ENCODE measurements at places on chromosomes 2 and 18.

DNA sequence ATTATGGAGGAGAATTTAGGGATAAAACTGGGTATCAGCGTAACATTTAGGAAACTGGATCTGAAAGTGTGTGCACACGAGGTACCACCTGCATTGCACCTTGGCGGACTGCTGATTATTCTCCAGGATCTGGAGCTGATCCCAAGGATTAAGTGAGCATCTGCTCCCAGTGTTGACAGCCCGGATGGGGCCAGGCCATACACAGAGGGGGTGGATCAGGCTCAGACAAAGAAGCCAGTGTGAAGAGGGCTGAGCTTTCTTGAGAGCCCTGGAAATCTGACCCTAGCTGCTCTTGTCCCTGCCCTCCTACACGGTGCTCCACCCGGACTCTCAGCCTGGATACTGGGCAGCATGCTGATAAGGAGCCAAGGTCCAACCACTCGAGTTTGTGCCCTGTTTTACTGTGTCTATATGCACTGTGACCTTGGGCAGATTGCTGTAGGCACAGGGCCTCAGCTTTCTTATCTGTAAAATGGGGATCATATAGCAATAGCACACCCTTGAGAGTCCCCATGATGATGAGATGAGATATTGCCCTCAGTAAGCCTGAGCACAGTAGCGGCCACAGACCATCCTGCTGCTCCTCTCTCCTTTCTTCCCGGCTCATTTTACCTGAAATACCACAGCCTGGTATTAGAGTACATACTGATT lies 396.8 kb upstream of the CELF4 start:
- no peak for DNase-seq

GRCh38 chr2:112644933-112645309 lies 818 bp upstream of the SLC20A1 start:
- DNase-seq, result peak; percentile 21

DNA sequence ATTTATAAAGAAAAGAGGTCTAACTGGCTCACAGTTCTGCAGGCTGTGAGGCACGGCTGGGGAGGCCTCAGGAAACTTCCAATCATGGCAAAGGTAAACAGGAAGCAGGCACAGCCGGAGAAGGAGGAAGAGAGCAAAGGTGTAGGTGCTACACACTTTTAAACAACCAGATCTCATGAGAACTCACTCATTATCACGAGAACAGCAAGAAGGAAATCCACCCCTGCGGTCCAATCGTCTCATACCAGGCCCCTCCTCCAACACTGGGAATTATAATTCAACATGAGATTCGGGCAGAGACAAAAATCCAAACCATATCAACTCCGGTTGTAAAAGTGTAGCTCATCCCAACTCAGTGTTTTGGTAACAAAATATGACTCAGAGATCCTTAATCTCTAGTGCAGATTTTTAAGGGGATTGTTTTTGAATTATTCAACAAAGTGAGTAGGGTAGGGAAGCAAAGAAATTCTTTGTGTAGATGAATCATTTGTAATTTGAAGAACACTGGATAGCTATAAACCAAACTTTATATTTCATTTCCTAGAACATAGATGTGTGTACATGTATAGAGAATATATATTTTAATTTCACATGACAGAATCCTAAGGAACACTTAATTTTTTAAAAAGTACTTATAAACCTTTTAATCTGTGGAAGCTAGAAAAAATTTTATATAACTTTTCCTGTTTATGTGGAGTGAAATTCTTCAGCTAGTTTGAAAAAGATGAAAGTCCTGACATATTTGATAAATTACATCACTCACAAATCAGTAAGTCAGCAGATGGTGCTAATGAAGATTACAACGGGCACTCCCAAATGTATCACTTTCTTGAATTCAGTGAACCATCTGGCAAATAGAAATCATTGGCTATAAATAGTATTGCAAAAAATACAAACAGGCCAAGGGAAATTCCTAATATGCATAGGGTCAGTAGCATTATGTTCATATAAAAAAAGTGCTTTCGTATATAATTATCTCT lies 130.1 kb downstream of the OLA1 start:
- no peak for DNase-seq

DNA sequence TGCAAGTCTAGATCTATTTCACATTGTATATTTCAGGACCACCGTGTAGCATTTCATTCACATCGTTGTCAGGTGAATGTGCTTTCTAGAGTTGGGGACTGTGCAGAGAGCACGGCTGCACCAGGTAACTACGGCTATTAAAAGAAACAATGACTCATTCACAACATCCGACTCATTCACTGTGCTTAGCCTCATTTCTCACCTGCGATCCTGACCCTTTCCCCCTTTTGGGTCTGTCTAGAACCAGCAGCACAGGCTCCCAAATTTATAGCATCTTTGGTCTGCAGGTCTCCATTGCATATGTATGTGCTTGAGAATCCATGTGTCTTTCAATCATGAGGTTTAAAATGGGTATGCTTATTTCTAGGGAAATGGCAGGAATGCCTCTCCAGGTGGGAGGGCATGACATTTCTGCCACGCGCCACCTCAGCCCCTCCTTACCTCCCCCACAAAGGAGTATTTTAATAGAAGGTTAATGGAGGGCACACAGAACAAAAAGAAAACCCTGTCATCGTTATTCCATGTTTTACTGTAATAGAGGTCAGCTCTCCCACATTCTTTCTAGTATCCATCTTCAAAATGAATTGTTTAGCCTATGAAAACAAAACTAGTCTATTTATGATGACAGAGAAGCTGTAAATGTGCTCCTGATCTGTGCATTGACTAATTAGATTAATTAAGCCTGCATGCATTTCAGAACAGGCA lies 246.7 kb upstream of the EPHA4 start:
- DNase-seq, result no peak

DNA sequence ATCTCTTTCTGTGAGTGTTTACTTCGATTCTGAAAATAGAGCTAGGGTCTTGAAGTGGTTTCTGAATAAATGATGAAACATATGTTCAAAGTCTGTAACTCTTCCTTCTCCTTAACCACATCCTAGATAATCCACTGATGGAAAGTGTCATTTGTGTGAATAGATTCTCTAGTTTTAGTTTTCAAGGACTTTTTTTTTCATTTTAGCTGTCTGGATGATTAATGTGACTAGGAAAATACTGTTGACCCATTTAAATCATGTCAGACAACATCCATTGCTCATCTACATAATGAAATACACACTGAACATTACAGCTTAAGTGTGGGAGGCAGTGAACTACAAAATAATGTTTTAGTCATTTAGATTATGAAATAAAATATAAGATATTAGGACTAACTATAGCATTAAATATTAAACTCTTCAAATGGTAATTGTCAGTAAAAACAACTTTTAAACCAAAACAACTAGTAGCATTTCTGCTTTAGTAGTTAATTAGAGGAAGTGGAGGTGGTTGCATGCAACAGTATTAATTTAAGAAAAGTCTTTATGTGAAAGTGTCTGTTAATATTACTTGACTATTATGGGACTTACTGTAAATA lies 39.1 kb upstream of the DLX1 start:
- DNase-seq, result no peak

DNA sequence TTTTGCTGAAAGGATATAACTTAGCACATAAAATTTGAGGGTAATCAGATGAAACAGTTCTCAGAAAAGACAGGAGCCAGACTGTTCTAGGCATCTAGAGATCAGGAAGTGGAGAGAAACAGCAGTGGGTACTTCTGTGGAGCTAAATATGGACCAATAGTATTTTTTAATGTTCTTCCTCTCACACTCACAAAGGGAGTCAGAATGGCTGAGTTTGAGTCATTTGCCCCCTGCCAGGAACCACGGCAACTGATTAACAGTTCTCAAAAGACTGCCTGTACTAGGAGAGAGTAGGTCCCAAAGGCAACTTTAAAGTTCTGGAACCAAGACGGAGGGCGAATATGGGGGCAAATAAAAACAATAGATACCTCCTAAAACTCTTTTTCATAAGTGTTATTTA lies 107.5 kb downstream of the GULP1 start:
- no peak for DNase-seq

GRCh38 chr2:69163109-69163508 lies 150.1 kb downstream of the ANTXR1 start:
- no peak for DNase-seq

GRCh38 chr2:218873359-218874194 lies 7.1 kb upstream of the WNT10A start:
- DNase-seq, result no peak

DNA sequence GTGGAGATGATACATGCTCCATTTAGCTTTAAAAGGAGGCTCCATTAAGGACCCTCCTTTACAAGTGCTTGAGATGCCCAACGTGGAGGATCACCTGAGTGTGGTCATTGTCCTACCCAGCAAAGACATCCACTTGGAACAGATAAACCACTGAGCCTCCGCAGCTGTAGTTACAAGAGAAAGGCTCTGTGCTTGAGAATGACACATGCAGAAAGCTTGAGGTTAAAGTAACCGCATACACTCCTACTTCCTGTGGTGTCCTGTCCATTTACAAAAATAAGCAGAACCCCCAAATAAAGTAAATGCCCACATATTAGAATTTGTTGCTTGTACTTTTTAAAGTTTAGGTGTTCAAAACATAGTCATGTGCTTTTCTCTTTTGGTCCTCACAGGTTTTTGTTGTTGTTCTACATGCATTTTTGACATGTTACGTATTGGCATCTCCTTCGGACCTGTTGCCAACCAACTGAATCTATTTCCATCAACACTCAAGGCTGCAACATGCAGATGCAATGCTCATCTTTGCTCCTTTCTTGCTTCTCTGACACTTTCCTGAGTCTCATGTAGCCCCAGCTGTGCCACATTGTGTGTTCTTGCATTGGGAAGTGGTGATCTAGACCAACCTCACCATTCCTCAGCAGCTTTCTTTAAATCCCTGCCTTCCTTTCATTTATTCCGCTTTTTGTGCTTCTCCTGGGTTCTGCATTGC lies 56.0 kb downstream of the SERPINB7 start:
- no peak for DNase-seq

- peak; percentile 37 for DNase-seq
These were observed 36.8 kb downstream of the MOGAT1 start for GRCh38 chr2:222708274-222708710.

DNA sequence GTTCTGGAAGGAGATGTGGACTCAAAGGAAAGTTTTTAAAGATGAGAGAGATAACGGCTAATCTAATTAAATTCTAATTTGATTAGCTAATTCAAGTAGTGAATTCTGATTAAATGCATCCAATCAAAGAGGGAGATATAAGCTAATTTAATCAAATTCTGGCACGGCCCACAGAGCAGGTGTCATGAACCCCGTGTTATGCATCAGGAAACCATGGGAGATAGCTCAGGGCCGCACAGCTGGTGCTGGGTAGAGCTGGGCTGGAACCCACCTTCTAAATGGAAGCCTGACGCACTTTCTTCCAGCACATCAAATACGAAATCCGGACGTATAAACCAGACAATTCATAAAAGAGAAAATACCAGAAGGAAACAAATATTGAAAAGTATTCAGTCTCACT lies 57.2 kb downstream of the GREB1 start:
- no peak for DNase-seq

GRCh38 chr2:105618351-105618659 lies 126.4 kb upstream of the NCK2 start:
- no peak for DNase-seq

DNA sequence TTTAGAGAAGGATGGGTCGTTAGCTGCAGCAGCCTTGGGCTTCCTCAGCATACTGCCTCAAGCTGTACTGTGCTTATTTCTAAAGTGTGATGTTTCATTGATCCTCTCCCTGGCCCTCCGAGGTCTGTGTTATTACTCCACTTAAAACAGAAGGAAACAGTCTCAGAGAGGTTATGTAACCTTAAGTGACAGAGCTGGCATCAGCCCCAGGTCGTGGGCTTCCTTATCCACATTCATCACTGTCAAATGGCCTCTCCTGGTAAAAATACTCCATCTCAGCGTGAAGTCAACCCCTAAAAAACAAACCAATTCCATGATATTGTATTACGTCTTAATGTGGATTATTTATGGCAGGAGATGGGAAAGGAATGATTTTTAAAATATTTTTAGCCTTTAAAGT lies 153.3 kb upstream of the NOSTRIN start:
- DNase-seq, result no peak

GRCh38 chr2:189076572-189076971 lies 102.4 kb downstream of the COL3A1 start:
- DNase-seq, result no peak

GRCh38 chr18:3815991-3816390 lies 366.0 kb downstream of the TGIF1 start:
- DNase-seq, result no peak

GRCh38 chr2:121858369-121858768 lies 102.9 kb downstream of the TSN start:
- no peak for DNase-seq

GRCh38 chr2:69660637-69661036 lies 17.1 kb upstream of the AAK1 start:
- no peak for DNase-seq

DNA sequence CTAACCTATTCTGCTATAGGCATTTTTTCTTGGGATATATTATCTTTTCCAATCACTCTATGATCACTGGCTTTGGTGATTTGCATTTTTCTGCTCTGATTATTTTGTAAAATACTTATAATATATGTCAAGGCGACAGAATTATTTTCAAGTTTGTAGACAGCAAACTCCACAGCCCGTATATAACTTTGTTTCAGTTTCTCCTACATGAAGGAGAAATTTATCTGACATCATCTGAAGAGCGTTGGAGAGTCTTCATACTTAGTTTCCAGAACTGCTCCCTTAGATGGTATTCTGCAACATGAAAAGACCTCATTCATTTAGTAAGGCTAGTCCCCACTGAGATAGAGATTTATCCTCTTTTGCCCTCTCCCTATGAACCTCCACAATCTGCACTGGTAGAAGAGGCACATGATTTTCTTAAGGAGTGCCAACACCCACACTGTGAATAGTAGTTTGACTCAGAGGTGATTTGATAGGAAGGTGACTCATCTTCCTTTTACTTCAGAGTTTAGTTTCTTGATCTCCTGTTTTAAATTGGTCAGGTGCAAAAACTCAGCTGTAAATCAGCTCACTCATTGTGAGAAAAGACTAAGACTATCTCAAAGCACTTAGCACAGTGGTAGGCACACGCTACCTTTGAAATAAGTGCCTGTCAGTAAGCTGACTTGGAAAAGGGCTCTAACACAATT lies 1848.6 kb upstream of the CELF4 start:
- no peak for DNase-seq

DNA sequence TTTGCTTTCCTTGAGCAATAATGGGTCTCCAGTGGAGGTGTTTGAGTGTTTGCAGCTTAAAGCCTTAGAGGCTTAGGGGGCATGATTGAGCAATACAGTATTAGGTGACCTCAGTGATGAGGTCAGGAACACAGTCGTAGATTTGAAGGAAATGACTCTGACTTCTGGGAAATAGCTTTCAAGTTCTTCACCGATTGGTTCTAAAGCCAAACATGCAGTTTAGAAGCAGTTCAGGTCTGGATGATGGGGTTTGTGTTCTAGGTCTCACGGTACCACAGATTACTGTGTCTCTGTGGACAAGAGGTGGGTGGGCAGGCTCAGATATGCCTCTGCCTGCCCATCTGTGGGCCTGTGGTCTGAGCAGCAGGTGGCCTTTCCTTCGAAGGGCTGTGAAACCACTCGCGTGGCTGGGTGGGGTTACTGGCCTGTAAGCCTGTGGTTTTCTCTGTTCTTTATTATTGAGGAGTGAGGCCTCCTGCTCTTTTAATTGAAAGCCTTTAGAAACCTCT lies 7.8 kb downstream of the MTHFD2 start:
- no peak for DNase-seq
